ENCODE measurements at places on chromosomes 13 and 19. TPM values are rescaled to one million over a fixed set of nuclear protein-coding genes. Genes with fewer than 3 reads are reported as not detected.

DNA sequence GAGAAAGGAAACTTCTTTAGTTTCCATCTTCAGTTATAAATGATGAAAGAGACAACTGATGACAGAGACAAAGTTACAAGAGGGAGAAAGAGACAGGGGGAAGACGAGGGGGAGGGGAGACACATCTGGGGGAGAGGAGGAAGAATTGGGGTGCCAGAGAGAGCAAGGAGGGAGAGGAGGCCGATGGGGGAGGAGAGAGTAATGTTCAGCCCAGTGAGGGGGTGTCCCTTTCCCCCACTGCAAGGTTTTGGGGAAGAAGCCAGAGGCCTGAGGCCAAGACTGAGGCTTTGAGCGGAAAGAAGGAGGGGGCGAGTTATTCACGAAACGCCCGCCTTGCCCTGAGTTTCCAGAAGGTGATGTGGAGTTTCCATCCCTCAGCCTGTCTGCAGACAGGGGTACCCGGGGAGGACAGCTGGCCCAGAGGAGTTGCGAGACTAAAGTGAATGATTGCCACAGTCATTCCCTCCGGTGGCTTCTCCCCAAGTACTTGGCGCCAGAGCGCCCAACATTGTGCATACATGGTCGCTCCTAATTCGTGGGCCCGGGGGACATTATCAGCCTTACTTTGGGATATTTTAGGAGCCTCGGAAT, 558 bp upstream of the PPAN start:
- peak; percentile 61 for DNase-seq

- DNase-seq: no peak
Measured at GRCh38 chr13:42181381-42181953, 90.5 kb upstream of the AKAP11 start.

DNA sequence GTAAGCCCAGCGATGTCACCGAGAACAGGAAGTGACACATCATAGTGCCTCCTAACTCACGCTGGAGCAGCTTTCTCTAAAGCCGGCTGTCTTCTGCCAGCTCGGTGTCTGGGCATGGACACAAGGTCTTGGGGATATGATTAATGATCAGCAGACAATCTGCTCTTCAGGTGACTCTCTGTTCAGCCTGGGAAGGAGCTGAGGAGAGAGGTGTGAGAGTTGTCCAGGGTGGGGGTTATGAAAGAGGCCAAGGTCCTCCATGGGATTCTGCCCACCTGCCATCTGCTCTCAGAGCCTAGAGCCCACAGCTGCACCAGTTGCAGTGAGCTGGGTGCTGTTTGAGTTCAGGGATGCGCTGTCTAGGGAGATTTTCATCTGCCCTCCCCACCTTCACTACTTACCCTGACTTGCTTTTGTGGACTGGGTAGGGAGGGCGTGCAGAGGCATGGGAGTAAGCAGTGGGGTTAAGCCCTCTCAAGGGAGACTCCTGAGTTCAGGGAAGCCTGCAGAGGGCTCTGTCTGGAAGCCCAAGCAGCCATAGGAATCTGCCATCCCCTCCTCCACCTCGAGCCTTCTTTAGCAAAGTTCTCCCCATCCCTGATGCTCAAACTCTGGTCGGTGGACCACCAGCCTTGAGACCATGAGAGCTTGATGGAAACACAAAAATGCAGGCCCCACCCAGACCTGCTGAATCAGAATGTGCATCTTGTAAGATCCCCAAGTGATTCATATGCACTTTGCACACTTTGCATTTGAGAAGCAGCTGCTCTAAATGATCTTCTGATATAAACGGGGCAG, 539.7 kb downstream of the RFC3 start:
- no peak for DNase-seq

NCR1 gene
- total RNA-seq: 11.3 TPM

DNA sequence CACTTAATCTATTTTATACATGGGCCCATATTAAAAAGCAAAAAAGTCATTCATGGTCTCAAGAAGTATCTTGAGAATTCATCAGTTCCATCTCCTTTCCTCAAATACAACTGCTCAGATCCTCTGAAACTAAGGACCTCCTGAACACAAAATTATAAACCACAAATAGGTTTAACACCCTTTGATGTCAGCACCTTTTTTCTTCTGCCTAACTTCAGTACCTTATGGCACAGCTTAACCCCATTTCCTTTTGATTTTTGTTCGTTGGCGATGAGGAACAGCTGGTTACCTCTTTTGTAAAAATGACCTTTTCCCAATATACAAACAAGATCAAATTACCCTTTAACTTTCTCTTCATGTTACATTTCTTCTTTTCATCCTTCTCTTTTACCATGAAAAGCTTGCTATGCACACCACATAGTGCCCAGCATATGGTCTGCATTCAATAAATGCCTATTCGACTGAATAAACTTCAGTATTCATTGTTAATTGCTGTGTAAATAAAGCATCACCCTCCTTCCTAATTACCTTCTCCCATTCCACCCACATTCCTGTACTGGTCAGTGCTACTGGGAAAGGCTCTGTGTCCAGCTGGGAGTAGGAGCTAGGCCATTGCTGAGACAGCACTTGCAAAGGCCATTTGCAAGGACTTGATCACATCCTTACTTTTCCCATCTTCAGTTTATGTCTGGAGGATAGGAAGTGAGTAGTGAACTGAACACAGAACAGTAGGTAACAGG, 317.9 kb downstream of the SHISA2 start:
- no peak for DNase-seq

- no peak for DNase-seq
Measured at GRCh38 chr19:50488389-50489194, 11.9 kb upstream of the GARIN5A start.

ZNF90 gene
- total RNA-seq: 3.0 TPM

- no peak for DNase-seq
Measured at GRCh38 chr19:57867868-57868492, 18.3 kb downstream of the ZNF587 start.

GRCh38 chr19:48660852-48661710, 11.7 kb downstream of the NTN5 start:
- DNase-seq: peak; percentile 95

- no peak for DNase-seq
Measured at GRCh38 chr13:88183440-88183839, 512.3 kb downstream of the SLITRK5 start.

DNA sequence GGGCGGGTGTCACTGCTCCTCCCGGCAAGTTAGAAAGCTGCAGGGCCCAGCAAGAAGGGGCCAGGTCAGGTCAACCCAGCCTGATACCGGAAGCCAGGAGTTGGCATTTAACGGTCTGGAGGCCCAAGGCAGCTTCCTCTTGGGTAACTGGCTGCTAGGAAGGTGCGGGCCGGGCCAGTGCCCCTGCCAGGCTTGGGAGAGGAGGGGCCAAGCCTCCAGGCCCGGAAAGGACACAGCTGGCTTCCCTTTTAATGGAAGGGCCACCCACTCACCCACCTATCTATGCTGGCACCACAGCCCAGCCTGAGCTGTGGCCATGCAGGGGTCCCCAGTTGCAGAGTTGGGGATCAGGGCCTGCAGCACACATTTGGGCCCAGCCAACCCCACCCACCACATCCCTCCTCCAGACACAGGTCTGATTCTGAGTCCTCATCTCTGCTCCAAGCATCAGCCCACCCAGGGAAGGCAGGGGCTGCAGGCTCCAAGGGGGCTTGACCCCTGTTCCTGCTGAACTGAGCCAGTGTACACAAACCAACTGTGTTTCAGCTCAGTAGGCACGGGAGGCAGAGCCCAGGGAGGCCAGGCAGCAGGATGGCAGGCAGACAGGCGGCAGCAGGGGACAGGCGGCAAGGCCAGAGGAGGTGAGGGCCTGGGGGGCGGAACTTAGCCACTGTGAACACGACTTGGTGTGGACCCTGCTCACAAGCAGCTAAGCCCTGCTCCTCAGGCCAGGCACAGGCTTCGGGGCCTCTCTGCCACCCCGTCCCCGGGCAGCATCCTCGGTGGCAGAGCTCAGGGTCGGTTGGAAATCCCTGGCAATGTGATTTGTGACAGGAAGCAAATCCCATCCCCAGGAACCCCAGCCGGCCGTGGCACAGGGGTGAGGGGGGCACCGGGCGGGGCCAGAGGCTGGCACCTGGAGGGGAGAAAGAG, 40.8 kb downstream of the ZSWIM4 start:
- DNase-seq: peak; percentile 81

GJA3 gene
- not detected for total RNA-seq

DNA sequence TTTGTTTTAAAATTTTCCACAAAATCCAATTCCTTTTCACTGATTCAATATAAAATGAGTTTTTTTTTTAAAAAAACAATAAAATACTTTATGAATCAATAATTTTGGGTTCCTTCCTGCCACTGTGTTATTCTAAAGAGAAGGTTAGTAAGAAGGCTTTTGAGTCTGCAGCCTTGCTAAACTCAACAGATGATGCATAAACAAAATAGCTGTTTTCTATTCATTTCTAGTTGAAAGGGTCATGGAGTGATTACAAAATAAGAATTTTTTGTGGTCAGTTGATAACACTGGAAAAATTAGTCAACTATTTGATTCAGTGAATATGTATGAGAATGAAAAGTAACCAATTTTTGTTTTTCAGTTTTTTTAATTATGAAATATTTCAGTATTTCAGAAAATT, 169.9 kb downstream of the VWA8 start:
- no peak for DNase-seq

ZNF582 gene
- 3.0 TPM for total RNA-seq

DNA sequence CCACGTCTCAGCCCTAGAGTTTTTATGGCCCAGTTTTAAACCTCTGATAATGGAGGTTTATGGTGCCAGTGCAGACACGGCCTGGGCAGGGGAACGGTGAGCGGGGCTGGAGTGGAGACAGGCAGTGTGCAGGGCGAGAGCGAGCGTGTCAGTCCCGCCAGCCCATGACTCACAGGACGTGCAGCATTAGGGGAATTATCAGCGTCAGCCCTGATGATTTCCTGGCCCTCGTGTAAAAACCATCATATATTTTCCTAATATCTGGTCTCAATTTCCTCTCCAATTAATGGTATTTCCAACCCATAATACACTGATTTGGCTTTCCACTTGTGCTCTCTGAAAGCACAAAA, 104.6 kb upstream of the VSTM2B start:
- no peak for DNase-seq

- DNase-seq: peak; percentile 29
Measured at GRCh38 chr19:42121036-42121621, 11.1 kb downstream of the POU2F2 start.

CEACAM20 gene
- total RNA-seq: not detected

TYK2 gene
- 174 TPM for total RNA-seq

- DNase-seq: no peak
Measured at GRCh38 chr13:107586216-107586615, 629.1 kb downstream of the LIG4 start.

DNA sequence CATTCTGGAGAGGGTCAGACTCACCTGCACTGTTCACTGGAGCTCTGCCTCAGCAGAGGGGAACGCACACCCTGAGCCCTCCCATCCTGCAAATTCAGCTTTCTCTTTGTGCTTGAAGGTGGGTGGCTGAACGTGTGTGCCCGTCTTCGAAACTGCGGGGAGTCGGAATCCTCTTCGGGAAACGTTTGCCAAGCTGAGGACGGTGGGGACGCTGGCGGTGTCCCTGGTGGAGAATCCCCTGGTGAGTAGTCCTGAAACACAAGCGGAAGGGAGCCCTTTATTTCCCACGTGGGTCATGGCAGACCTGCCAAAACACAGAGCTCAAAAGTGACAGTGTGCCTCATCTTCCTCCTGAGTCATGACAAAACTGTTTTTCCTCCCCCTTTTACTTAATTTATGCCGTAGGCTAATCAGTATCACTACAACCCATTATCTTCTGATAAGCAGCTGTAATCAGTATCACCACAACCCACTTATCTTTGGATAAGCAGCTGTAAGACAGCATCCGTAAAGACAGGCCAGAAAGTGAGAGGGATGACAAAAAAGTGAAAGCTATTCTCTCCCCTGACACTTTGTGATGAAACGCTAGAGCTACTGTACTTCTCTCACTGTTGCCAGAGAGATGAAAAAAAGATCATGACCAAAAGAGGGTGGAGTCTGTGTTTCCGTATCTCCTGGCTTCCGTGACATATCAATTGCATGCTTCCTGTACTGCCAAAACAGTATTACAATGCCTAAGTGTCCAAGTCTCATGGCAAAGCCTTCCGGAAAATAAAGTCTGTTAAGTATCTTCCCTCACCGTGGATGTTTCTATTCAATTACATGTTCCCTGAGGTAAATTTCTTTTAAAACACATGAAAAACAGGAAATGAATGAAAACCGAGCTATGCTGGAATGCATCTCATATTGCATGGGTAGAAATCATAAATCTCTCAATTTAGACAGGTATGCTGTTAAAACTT, 155.5 kb downstream of the TBC1D4 start:
- peak; percentile 91 for DNase-seq

KIRREL2 gene
- not detected for total RNA-seq

DNA sequence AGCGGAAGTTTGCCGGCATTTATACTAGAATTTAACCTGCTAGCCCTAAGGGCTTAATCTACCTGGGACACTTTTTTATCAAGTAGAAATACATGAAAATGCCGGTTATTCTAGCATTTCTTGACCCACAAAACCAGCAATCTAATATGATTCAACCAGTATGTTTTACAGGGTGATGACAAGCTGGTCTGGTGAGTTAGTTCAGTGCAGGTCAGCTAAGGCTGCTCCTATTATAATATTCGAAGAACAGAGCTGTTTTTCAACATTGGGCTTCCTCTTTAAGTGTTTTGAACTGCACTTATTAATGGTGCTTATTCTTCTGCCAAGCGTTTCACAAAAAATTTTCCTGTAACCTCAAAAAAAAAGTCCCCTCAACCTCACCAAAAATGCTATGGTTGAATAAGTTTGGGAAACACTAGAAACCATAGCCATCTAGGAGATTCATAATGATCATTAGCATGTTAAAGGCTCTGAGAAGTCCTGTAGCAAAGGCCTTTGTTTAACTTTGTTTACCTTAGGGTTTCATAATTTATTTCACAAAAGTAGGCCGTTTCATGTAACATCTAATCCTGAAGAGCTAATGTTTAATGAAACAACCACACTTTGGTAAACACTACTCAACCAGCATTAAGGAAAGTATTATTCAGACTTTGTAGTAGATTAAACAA, 526.6 kb downstream of the KLF12 start:
- DNase-seq: no peak

DNA sequence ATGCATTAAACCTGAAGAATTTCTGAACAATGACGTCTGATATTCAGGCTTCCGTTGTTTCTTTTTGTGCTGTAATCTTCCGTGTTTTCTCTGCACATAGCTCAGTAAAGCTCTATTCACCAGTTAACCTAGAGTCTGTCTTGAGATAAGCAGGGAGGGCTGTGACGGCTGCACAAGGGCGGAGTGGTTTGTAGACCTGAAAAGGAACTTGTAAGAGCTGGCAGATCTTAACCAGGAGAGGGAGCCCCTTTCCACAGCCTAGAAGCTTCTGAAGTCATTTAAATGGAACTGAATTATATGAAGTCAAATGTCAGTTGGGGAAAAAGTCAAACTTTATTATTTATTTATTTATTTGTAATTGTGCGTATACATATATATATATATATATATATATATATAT, 27.5 kb downstream of the DPRX start:
- peak; percentile 95 for DNase-seq

CEACAM8 gene
- total RNA-seq: 0.27 TPM

All from hematopoietic multipotent progenitor cell (in vitro differentiated cells).